ENCODE measurements at places on chromosomes 5 and 9.

- H3K27me3 ChIP-seq, result peaks cover 48% of the 10 kb centered on the region
- no peak for DNase-seq
- H3K4me3 ChIP-seq, result peak overlapping the region; percentile 88
These were observed 363 bp upstream of the SLC25A48 start for GRCh38 chr5:135833961-135834638.

DNA sequence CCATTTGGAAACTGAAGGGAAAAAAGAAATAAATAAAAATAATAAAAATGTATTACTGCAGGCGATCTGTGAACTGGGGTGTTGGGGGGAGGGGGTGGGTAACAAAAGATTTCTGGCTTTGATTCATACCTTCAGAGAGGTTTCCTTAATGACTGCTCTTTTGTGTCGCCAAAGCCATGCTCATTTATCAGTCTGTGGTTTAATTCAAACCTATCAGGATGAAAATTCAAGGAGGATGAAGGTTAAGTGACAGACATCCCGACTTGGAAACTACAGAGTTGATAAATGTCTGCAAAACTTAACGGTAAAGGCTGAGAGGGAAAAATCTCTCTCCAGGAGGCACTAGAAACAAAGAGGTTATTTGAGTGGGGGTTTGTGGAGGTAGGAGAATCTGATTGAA, 278.2 kb downstream of the PSAT1 start:
- H3K4me1 ChIP-seq, result peaks cover 32% of the 10 kb centered on the region
- no peaks in the 10 kb centered on the region for H3K36me3 ChIP-seq
- H3K4me3 ChIP-seq, result no peak overlapping the region
- no peak overlapping the region for H3K27ac ChIP-seq
- no peaks in the 10 kb centered on the region for H3K27me3 ChIP-seq
- no peak for DNase-seq

- no peaks in the 10 kb centered on the region for H3K36me3 ChIP-seq
- H3K4me1 ChIP-seq, result no peaks in the 10 kb centered on the region
- no peak for DNase-seq
- H3K27me3 ChIP-seq, result no peaks in the 10 kb centered on the region
- no peak overlapping the region for H3K4me3 ChIP-seq
These were observed 343.8 kb upstream of the CHD1 start for GRCh38 chr5:99272576-99272975.

DNA sequence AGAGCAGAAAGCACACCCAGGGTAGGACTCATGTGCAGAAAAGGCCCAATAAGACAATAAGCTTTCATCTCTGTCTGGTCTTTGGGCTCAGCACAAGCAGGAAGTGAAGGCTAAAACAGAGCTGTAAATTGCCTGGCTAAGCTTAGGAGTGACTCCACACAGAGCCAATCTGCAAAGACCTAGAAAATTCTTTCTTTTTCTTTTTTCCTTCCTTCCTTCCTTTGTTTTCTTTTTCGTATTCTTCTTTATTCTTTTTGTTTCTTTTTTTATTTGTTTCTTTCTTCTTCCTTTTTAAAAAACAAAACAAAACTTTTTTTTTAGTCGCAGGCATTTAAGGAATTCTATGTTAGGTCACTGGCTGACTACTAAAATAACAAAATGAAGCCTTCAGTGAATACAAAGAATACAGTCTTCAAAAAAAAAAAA, 12.2 kb downstream of the SLC35A4 start:
- H3K4me3 ChIP-seq, result no peak overlapping the region
- H3K4me1 ChIP-seq, result no peaks in the 10 kb centered on the region

DNA sequence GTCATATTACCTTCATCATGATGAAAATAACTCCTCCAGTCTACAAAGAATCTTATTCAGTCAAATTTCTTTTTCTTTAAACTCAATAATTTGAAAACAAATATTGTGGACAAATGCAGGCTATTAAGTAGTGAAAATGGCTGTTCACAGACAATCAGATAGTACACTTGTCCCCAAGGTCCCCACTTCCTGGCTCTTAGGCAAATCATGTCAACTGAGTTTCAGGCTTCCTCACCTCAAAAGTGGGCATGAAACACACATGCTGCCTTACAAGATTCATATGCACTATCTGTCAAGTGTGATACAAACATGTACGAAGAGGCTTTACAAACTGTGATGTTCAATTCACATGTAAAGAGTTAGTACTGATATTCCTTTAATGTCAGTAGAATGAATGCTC, 385.2 kb upstream of the SEMA6A start:
- H3K4me1 ChIP-seq, result peaks cover 8% of the 10 kb centered on the region
- no peaks in the 10 kb centered on the region for H3K36me3 ChIP-seq
- H3K27me3 ChIP-seq, result no peaks in the 10 kb centered on the region
- H3K27ac ChIP-seq, result no peak overlapping the region
- no peak for DNase-seq

DNA sequence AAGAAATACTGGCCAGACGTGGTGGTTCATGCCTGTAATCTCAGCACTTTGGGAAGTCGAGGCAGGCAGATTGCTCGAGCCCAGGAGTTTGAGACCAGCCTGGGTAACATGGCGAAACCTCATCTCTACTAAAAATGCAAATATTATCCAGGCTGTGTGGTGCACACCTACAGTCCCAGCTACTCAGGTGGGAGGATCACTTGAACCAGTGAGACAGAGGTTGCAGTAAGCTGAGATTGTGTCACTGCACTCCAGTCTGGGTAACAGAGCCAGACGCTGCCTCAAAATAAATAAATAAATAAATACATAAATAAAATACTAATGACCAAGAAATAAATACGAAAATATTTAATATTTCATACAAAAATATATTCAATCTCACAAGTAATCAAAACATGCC, 18.8 kb downstream of the KLF9 start:
- H3K27ac ChIP-seq, result no peak overlapping the region
- 0 out of 2 replicates have a peak, but pooled peaks cover 8% of the 10 kb centered on the region for H3K27me3 ChIP-seq
- no peak overlapping the region for H3K4me3 ChIP-seq
- H3K36me3 ChIP-seq, result no peaks in the 10 kb centered on the region
- no peaks in the 10 kb centered on the region for H3K4me1 ChIP-seq

DNA sequence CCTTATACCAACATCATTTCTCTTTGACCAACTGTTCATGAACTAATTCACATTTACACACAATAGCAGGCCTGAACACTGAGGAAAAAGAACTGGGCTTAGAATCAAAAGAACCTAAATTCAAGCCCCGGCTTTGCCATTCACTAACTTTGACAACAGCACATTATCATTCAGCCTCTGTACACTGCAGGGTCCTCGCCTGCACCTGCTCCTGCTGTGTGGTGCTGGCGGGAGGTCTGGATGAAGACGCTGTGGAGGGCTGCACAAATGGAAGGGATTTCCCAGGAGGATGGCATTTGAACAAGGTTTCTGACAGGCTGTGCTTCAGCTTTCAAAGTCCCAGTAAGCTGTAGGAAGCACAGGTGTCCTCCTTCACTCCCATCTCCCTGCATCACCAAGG, 151.2 kb downstream of the ZDHHC21 start:
- no peak overlapping the region for H3K27ac ChIP-seq
- no peaks in the 10 kb centered on the region for H3K27me3 ChIP-seq
- H3K36me3 ChIP-seq, result no peaks in the 10 kb centered on the region
- no peaks in the 10 kb centered on the region for H3K4me1 ChIP-seq
- no peak for DNase-seq

DNA sequence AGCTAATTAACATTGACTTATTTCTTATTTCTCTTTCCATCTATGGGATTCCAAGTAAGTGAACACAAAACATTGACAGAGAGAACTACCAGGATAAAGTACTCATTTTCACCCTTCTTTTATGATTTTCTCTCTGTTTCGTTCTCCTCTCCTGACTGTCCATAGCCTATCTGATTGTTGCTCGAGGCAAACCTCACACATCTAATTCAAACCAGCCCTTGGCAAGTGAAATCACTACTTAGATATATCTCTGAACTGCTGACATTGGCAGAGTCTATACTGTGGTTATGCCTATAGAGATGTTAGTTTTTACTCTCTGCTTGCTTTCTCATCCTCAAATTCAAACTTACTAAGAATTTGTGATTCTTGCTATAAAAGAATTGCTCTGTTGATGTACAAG, 248.8 kb downstream of the ISL1 start:
- no peak overlapping the region for H3K4me3 ChIP-seq
- no peak overlapping the region for H3K27ac ChIP-seq
- no peaks in the 10 kb centered on the region for H3K4me1 ChIP-seq
- no peaks in the 10 kb centered on the region for H3K36me3 ChIP-seq
- H3K27me3 ChIP-seq, result no peaks in the 10 kb centered on the region

DNA sequence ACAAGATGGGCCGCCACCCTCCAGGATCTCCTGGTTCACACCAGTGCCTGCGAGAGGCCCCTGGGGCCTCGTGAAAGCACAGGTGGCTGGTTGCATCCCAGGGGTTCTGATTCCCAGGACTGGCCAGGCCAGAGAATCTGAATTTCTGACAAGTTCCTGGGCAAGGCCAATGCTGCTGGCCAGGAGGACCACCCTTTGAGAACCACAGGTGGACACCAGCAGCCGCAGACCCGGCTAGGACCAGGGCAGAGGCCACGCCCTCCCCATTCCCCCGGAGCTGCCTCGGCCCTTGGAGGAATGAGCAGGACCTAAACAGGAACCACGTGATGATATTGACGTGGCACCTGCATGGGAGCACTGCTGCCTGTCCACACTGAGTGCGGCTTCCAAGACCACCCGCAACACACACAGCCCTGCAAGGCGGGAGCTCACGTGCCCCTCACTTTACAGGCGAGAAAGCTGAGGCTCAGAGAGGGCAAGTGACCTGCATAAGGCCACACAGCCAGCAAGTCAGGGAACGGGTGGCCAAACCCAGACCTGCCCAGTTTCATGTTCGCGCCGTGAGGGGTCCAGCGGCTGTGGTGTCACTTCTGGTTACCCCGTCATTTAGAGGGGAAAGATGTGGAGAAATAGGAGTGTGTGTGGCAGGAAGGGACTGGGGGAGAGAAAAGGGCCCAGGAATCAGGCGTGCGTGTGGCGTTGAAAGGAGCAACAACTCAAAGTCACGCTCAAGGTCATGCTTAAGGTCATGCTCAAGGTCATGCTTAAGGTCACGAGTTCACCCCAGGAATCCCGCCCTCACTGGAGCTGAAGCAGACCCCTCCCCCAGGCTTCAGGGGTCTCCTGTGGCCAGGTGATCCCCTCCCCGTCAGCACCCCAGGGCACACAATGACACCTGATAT, 105.9 kb upstream of the IER5L start:
- no peak overlapping the region for H3K27ac ChIP-seq
- no peaks in the 10 kb centered on the region for H3K27me3 ChIP-seq
- H3K4me3 ChIP-seq, result no peak overlapping the region
- H3K4me1 ChIP-seq, result peaks cover 18% of the 10 kb centered on the region
- no peaks in the 10 kb centered on the region for H3K36me3 ChIP-seq
- no peak for DNase-seq

DNA sequence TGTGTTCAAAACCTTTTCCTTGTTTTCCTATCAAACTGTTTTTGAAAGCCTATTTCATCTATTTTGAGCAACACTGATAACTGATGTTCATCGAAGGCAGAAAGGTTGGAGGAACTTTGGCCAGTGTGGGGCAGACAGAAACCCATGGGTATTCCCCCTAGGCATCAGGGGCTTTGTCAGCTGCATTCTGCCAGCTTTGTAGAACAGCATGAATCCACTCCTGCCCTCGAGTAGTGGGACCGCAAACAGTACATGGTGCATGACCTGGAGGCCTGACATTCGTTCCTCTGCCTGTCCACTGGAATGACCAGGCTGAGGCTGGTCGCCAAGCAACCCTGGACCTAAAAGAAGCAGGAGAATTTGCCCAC, 22.7 kb downstream of the ARHGAP26 start:
- no peak for DNase-seq
- peaks cover 9% of the 10 kb centered on the region for H3K4me1 ChIP-seq
- no peak overlapping the region for H3K27ac ChIP-seq
- H3K36me3 ChIP-seq, result no peaks in the 10 kb centered on the region

All from GM23338 (cell line).